ENCODE measurements at places on chromosomes 2 and 18. TPM values are rescaled to one million over a fixed set of nuclear protein-coding genes. Genes with fewer than 3 reads are reported as not detected.

Gene LINC00305
- not detected for total RNA-seq

Gene FOXI3
- total RNA-seq: not detected

Gene HOXD13
- total RNA-seq: not detected

Gene VWA3B
- not detected for total RNA-seq

Gene ASXL2
- total RNA-seq: 5.1 TPM
